ENCODE measurements at places on chromosomes 12 and 14.

- no peak for DNase-seq
Observed at GRCh38 chr14:33509454-33509853, 441.4 kb downstream of the EGLN3 start.

DNA sequence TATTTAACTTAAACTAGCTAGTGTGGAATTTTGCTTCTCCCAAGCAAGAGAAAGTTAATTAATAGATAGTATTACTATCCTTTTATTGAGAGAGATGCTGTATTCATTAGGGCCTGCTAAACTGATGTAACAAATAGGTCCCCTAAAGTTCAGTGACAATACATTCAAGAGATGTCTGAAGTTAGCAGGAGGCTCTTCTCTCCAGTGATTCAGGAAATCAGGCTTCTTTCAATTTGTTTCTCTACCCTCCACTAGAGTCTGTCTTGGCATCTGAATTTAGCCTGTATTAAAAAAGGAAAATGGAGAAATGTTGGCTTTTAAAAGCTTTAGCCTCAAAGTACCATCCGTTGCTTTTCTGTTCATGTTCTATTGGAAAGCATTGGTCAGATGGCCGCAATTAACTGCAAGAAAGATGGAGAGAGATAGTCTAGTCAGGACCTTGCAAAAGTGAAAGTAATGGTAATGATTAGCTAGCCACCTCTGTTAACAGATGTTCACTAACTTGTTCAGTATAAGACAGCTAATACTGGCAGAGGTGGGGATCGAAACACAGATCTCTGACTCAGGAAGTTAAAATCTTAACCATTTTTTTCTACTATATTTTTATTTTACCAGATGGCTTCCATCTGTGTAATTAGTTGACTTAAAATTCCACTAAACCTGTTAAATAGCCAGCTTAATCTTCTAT, 786.8 kb downstream of the TMTC2 start:
- DNase-seq, result no peak

- no peak for DNase-seq
Observed at GRCh38 chr12:121093487-121093891, 39.2 kb upstream of the P2RX7 start.

DNA sequence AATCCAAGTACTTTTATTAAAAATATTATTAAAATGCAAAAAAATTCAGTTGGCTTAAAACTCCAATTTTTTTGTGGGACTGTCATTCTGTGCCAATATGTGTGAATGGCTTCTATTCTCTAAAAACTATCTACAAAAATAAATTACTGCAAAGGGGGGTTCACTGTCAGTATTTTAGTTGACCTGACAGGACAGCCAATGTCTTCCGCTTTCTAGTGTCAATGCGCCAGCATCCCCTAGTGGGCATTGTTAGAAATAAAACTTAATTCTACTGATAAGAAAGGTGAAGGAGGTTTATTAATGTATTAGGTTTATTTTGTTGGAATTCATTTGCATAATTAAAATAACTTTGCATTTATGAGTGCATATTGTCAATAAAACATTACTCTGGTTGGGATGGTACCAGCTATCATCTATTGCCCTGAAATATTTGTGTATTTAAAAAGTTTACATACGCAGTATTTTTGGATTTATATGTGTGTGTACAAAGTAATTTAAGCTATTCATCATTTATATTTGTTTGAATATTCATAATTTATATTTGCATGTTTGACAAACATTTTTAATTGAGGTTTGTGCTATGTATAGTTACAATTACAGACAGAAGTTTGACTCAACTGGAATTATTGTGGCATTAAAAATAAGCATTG, 527.2 kb downstream of the FLRT2 start:
- DNase-seq, result peak; percentile 57

DNA sequence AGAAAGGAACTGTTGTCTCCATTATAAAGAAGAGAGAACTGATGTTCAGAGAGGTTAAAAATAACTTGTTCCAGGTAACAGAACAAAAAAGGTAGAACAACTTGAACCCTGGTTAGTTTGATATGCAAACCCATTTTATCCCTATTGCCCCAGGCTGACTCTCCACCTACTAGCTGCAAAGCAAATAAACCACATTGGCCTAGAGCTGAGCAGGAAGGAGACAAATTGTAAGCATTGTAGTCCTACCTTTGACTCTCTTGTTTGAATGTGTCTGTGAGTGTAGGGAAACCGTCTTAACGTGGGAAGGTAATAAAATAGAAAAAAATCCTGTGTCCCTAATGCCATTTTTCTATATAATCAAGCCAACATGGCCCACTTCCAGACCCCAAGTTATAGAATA, 126.4 kb downstream of the CCER1 start:
- DNase-seq, result no peak

DNA sequence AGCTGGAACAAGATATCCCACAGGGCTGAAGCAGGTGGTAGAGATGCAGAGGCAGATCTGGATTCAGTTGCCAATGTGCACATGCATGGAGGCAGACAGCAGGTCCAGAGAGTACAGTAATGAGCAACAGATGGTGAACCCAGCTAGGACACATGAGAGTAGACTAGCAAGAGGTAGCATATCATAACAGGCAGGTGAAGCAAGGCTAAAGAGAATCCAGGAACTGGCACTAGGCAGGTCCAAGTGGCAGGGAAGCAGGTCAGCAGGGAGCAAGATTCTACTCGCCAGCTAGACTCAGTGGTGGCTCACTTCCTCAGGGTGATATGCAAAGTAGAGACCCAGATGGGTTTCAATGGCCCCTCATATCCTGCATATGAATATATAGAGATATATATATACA, 15.3 kb upstream of the MYF6 start:
- no peak for DNase-seq

DNA sequence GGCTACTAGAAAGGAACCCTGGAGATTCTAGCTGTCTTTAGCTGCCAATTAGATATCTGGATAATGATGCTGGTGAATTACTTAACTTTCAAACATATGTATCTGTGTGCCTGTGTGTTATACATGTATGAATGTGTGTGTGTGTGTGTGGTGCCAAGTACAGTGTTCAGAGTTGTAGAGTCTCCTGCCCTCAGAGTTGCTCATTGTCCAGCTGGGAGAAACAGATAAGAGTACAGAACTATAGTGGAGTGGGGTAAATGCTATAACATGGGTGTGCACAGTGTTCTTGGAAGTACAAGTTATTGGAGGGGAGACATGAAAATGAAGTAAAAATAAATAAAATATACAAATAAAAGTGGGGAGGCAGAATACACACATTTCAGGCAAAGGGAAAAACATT, 23.6 kb upstream of the ADAM20 start:
- DNase-seq, result peak; percentile 73

- DNase-seq, result no peak
Observed at GRCh38 chr14:106062502-106063272, 536.3 kb downstream of the TMEM121 start.

- no peak for DNase-seq
Observed at GRCh38 chr14:75051556-75051899, 261 bp upstream of the MLH3 start.

DNA sequence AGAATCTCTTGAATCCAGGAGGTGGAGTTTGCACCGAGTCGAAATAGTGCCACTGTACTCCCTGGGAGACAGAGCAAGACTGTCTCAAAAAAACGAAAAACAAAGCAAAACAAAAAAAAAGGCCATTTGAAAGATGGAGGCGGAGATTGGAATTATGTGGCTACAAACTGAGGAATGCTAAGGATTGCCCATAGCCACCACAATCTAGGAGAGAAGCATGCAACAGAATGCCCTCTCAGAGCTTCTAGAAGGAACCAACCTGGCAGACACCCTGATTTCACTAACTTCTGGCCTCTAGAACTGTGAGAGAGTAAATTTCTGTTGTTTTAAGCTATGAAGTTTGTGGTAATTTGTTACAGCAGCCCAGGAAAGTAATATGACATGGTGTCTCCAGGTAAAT, 50.1 kb upstream of the LIMA1 start:
- no peak for DNase-seq

DNA sequence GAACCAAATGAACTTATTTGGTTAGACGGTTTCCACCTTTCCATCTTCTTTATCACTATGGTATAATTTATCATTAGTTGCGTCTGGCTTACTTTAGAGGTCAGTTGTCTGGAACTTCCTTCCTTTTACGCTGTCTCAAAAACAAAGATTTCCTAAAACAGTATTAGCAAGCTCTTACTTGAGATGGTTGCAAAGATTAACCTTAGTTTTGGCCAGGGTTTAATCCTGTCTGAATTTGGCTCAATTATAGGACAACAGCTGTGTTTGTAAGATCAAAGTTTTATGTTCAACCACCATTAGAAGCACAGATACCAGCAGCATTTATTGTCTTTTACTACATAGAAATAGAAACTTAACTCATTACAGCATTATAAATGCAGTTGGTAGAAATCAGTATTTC, 7.9 kb upstream of the WASHC3 start:
- DNase-seq, result no peak

DNA sequence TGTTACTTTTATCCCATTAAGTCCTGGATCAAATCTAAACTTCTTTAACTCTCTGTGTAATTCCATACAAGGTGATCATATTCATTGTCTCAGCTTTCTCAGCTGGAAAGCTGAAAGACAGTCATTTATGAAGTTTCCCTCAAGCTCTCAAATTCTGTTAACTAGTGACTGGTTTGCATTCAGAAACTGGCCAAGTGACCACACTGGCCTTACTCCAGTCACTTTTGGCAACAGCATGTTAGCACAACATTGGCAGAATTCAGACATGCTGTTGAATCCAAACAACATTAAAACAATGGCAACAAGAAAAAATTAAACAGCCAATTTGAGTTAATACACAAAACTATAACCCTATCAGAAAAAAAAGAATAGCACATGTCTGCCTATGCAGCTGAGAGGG, 343.3 kb downstream of the MDGA2 start:
- no peak for DNase-seq

DNA sequence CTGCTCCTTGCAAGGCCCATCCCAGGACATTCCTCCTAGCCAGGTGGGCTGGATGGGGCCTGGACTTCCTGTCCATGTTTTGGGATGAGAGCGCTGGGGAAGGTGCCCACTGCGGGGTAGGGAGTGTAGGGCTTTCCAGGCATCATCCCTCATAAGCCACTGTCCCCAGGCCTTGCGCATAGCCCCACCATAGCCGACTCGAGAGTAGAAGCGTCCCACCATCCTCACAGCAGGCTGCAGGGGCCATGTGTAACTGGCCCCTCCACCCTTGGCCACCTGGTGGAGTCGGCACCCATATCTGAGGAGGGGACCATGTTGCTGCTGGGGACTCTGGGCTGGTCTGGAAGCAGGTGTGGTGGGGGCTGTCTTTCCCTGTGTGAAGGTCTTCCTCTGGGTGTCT, 30.5 kb downstream of the SH2B3 start:
- DNase-seq, result no peak

DNA sequence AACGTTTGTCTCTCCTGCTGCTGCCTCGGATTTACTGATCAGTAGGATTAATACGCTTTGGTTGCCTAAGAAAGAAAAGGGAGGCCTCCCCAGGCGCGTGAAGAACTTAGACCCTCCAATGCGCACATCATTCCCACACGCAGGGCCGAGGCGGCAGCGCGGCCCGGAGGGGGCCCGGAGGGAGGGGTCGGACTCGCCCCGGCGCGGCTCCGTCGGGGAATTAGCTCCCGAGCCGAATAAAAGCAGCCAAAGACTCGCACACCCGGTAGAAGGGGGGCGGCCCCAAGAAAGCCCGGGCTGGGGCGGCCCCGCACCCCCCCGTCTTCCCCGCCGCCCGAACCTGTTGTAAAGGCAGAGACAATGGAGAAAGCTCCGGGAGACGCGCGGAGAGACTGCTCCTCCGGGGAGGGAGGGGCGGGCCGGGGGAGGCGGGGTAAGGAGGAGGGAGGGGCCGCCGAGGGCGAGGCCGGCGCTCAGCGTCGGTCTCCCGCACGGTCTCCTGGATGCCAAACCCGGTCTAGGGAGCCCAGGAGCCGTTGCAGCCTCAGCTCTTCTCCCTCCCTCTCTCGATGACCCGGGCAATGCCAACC, at the start of gene NELL2:
Gene NELL2 (minus strand): TSS at position 362 of the 590 bp plus-strand sequence. CDS start 446 bp downstream, outside the sequence.
- peak; percentile 17 for DNase-seq

DNA sequence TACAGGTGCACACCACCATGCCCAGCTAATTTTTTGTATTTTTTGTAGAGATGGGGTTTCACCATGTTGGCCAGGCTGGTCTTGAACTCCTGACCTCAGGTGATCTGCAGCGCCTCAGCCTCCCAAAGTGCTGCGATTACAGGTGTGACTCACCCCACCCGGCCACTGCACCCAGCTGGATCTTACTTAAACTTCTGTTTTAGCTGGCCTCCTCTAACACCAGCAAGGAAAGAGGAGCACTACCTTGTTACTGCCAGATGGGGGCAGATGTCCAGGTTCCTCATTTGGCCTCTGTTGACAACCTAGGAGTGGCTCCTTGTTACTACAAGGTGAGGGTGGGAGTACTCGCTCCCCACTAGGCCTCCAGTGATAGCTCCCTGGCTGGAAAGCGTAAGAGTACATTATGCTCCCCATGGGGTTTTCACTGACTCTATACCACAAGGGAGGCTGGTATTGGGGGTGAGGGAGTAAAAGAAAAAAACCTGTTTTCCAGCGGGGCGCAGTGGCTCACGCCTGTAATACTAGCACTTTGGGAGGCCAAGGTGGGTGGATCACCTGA, 13.2 kb upstream of the ARF6 start:
- DNase-seq, result peak; percentile 85

DNA sequence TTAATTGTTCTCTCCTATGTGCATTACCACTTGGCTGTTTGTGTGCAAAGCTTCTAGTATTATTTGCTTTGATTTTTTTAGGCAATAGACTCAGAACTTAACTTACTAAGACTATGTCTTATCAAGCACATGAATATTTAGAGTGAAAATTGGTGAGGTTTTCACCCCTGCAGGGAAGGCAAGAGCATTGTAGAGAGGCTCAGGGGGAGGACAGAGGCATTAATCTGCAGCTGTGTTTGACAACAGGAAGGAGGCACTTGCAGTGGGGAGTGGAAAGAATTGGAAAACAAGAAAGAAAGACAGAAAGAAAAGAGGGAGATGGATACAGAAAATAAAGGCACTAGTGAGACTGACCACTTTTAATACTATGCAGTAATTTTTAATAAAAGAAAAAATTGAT, 431.6 kb downstream of the PDZRN4 start:
- DNase-seq, result no peak

GRCh38 chr12:29039013-29039412, 110.1 kb upstream of the FAR2 start:
- no peak for DNase-seq

- DNase-seq, result peak; percentile 1
Observed at GRCh38 chr12:103326190-103326589, 169.6 kb downstream of the C12orf42 start.

GRCh38 chr14:71122866-71123565, 215.8 kb downstream of the PCNX1 start:
- no peak for DNase-seq

- DNase-seq, result no peak
Observed at GRCh38 chr12:2322554-2323120, 269.9 kb downstream of the CACNA1C start.

GRCh38 chr12:25106818-25107217, 88.1 kb downstream of the DNAI7 start:
- no peak for DNase-seq

GRCh38 chr14:32007755-32008362, 69.2 kb upstream of the ARHGAP5 start:
- no peak for DNase-seq

All from erythroblast (primary cell).